ENCODE measurements at places on chromosomes 13 and 19.

DNA sequence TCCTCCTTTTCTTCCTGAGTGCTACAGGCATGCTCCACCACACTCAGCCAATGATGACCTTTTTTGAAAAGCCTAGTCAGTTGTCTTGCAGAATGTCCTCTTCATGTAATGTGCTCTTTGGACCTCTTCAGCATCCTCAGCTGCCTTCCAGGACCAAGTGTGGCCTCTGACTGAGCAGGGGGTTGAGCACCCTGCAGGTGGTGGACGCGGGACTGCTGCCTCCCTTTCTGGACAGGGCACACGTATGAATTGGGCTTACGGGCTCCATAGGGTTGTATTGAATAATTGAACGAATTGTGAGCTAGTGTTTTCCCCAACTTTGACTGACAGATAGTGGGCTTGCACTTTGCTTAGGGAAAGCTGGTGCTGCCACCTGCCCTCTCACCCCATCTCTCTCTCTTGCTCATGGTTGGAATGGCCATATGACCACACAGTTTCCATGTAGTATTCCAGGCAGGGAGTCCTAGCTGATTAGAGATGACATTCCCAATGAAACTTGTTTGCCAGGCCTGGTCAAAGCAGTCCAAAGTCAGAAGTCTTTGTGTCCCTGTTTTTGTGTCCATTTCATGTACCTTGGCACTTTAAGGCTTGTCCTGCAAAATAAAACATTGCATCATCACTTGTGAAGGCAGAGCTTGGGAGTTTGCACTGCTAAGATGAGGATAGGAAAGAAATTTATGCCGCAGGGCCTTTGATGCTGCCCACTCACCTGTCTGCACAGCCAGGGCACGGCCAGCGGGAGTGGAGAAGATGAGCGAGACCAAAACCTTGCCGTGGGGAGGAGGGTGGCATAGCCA, 76.3 kb upstream of the NPAS1 start:
- DNase-seq, result no peak

GRCh38 chr19:3837332-3837731, 31.5 kb downstream of the ZFR2 start:
- DNase-seq, result no peak

DNA sequence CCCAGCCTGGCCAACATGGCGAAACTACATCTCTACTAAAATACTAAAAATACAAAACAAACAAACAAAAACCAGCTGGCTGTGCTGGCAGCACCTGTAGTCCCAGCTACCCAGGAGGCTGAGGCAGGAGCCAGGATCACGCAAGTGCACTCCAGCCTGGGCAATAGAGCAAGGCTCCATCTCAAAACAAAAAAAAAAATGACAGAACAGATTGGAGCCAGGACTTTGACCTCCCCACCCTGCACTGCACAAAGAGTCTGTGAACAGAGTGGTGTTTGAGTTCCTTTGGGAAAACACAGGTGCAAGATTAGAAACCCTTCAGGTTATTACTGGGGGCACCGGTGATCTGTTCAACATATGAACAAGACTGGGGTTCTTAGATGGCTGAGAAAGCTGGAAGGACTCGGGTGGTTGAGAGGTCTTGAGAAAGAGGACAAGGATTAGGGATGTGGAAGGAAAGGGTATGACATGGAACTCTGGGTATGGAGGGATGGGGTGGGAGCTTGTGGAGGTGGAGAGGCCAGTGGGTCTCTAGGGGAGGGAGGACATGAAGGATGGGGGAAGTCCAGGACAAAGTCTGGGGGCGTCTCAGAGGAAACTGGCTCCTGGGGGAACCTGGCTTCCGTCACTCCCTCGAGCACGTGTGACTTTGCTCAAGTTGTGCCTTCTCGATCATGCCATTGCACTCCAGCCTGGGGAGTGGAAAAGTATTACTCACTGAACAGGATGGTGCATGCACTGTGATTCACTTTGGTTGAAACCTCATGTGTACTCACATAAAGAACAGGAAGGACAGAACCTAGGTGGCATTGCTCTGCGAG, 25.9 kb downstream of the RCN3 start:
- DNase-seq, result peak; percentile 53

DNA sequence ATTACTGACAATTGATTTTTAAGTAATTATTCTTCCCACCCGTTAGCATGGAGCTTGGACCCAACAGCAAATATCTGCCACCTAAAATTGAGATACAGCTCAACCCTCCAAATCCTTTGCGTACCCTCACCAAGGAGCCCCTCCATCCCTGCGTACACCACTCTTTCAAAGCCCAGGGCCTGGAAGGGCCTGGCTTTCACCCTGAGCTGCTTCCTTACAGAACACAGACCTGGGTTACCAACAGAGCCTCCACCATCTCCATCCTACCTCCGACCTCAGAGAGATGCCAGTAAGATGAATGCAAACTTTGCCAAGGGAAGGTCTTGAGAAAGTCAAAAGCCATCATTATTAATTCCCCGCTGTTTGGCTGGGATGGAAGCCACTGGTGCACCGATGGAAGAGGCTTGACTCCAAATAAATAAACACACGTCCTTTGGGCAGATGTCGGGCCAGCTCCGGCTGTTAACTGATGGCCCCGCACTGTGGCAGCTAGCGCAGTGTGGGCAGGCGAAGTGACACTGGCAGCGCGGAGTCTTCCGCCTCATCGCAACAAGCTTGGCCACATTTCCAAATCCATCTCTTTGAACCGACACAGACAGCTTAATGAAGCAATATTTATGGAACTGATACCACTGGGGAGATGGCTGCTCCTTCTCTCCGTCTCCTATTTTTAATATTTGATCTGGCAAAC, 150.2 kb upstream of the VSTM2B start:
- no peak for DNase-seq

GRCh38 chr13:76725211-76725610, 161.0 kb downstream of the KCTD12 start:
- no peak for DNase-seq

- no peak for DNase-seq
Observed at GRCh38 chr19:5251096-5252065, 89.2 kb downstream of the PTPRS start.

DNA sequence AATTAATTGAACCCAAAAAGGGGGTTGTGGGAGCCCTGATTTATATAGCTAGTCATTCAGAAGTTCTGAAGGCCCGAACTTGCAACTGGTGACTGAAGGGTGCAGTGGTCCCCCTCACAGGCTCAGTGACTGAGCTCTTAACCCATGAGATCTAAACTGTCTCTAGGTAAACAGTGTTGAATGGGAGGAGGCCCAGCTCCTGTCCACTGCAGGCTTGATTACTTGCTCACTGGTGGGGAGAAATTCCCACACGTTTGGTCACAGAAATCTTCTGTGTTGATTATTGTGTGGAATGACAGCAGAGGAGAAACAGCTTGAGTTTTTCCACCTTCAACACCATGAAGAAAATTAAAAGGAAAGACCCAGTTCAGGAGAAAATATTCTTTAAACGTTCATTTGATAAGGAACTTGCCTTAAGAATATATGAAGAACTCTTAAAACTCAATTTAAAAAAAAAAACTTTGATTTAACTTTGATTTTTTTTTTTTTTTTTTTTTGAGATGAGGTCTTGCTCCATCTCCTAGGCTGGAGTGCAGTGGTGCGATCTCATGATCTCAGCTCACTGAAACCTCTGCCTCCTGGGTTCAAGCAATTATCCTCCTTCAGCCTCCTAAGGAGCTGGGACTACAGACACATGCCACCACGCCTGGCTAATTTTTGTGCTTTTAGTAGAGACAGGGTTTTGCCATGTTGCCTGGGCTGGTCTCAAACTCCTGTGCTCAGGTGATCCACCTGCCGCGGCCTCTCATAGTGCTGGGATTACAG, 249.3 kb downstream of the UQCRFS1 start:
- DNase-seq, result no peak

DNA sequence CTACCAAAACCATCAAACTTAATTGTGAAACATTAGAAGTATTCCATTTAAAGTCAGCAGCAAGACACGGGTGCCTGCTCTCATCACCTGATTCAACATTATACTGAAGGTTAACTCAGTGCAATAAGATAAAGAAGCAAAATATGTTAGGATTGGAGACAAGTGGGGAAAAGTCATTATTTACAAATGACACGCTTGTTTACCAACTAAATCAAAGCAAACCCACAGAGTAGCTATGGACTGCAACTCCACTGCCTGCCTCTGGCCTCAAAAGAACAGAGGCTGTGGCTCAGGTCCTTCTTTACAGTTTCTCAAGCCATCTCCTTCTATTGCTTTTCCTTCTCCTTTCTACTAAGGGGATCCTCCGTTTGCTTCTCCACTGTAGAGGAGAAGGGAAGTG, 21.0 kb upstream of the ATP12A start:
- DNase-seq, result no peak

Data from M059J (cell line).